ENCODE measurements at places on chromosomes 5 and 9.

- DNase-seq: no peak
Measured at GRCh38 chr9:13351778-13352386, 72.4 kb upstream of the MPDZ start.

GRCh38 chr9:15935661-15936305, 382.9 kb downstream of the CCDC171 start:
- DNase-seq: no peak

- no peak for DNase-seq
Measured at GRCh38 chr5:133508331-133508730, 104.0 kb downstream of the FSTL4 start.

GRCh38 chr5:85049020-85049419, 664.3 kb upstream of the EDIL3 start:
- DNase-seq: no peak

- no peak for DNase-seq
Measured at GRCh38 chr9:121331549-121331948, 38.5 kb downstream of the STOM start.

- DNase-seq: no peak
Measured at GRCh38 chr9:114472765-114473446, 32.4 kb downstream of the WHRN start.

DNA sequence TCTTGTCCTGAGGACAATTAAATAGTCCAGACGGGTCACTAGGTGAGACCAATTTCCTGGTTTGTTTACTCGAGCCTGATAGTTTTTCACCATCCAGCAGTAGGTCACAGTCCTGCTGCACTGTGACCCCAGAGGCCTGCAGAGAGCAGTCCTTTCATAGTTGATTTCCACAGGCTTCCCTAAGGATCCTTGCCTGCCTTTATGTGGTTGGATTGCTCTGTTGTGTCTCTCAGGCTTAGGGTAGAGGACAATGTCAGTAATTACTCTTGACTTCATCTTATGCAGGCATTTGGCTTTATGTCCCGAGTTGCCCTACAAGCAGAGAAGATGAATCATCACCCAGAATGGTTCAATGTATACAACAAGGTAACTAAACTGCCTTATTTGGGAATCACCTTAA, 9.0 kb upstream of the CATSPER3 start:
- no peak for DNase-seq

DNA sequence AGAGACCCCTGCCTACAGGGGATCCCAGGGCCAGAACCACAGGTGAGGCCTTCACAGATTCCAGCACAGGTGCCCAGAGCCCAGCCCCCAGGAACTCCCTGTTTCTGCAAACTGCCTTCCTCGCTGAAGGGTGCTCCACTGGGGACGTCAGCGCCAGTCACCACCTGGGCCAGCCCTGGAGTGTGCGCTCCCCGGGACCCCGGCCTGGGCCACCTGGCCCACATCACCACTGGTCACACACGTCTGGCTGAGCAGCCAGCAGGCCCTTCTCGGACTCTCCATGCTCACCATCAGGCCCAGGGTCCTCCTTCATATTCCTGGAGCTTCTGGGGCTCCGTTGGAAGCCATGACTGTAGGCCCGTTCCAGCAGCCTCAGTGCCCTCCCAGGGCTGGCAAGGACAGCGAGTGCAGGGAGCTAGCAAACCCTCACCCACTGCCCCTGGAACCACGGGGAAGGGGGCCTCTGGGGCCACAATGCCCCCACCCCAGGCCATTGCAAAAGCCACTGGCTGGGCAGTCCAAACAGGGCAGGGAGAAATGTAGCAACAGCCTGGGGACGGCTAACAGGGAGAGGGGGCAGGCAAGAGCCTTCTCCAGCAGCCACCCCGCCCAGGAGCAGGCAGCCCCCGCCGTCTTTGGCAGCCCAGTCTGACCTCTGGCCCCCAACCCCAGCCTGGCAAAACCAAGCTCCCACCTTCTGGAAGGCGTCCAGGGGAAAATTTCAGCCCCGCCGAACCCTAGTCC, 1.3 kb downstream of the AGPAT2 start:
- no peak for DNase-seq

DNA sequence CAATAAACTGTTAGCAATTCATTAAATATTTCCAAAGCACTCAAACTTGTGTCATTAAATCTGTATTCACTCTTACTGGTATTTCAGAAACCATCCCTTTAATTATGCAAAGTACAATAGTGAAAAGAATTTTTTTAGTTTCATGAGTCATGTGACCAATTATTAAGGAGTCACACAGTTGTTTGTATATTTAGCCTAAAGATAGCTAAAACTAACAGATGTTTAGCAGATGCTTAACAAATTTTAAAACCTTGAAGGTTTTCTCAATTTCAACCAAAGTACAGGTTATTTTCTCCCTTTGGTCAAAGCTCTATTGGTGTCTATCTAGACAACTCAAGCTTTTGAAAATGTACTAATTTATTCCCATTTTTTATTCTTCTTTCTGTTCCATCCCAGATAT, 44.1 kb downstream of the PJA2 start:
- no peak for DNase-seq
